ENCODE measurements at places on chromosomes 16 and 17.

GRCh38 chr17:40563220-40564052 is 1.8 kb downstream of the CCR7 start:
- no peak for DNase-seq

- no peak for DNase-seq
Observed at GRCh38 chr16:66651474-66651765, 45.1 kb downstream of the CMTM4 start.

GRCh38 chr16:86363836-86364618 is 146.3 kb upstream of the FOXF1 start:
- no peak for DNase-seq

GRCh38 chr17:6464446-6465041 is 20.3 kb downstream of the PIMREG start:
- DNase-seq = no peak

DNA sequence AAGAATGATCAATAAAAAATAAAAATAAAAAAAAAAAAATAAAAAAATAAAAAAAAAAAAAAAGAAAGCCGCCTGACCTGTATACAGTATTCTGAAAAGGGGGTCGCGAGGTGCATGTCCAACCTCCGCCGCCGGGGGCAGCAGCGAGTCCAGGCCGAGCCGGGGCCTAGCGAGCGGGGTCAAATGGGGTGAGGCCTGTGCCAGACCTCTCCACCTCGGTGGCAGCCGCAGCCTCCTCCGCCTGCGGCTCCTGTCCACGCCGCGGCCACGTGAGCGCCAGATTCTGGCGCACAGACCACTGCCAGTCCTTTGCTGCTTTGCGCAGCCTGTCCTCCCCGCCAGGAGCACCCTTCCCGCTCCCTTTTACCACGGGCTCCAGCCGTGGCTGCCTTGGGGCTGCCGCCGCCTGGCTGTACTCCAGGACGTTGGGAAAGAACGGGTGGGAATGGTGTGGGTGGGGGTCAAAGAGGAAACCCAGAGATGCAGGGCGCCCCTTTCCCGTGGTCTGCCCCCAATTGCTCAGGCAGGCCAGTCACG is 2.4 kb upstream of the BCKDK start:
- DNase-seq = peak; percentile 92

GRCh38 chr17:64403881-64404460 is 13.3 kb upstream of the PECAM1 start:
- no peak for DNase-seq

DNA sequence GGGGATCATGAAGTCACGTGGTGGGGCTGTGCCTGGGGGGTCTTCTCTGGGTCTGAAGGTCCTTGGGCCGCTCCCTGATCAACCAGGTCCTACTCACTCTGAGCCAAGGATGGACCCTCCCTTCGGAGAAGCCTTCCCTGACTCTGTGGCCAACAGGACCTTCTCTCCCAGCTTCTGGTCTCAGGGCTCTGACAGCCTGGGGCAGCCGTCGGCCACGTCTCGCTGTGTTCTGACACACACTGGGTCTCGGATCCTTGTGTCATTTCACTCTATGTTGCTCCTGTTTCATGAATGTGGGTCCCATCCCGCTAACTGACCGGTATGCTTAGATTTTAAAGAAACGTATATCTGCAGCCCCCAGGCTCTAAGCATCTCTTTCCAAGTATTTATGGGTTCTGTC is 256.1 kb downstream of the ENGASE start:
- DNase-seq = no peak

DNA sequence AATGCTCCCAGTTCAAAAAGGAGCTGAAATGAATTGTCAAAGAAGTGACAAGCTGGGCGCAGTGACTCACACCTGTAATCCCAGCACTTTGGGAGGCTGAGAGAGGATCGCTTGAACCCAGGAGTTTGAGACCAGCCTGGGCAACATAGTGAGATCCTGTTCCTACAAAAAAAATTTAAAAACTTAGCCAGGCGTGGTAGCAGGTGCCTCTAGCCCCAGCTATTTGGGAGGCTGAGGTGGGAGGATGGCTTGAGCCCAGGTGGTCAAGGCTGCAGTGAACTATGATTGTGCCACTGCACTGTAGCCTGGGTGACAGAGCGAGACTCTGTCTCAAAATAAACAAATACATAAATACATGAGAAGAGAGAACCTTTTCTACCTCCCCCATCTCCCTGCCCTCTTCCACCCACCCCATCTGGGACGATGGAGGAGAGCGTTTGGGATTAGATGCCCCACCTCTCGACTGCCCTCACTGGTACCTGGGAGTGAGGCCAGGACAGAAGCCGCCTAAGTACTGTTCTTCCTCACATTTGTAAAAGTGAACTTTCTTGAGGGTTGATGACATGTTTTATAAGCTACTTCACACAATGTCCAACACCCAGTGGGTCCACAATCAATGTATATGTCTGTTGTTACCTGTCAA is 2.4 kb downstream of the IL4R start:
- no peak for DNase-seq

- DNase-seq = no peak
Observed at GRCh38 chr17:31068291-31068690, 26.5 kb upstream of the NF1 start.

GRCh38 chr17:63275318-63275970 is 170.7 kb downstream of the CYB561 start:
- DNase-seq = no peak

DNA sequence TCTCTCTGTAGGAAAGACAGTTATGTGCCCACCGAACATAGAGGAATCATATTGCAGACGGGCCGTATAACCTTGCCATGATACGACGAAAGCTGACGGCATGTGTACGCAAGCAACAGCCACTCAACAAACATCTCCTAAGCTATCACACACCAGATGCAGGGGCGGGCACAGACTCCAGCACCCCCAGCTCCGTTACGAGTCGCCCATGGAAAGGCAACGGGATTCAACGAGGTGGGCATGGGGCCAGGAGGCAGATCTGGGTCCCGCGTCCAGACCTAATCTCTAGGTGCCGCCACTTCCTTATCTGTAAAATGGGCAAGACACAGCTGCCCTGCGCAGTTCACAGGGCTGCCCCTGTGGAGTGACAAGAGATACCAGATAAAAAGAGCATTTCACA is 35.6 kb downstream of the ABR start:
- DNase-seq = no peak

- no peak for DNase-seq
Observed at GRCh38 chr16:54921206-54921824, 9.3 kb upstream of the IRX5 start.

GRCh38 chr17:73286863-73287296 is 24.9 kb downstream of the CDC42EP4 start:
- no peak for DNase-seq

- DNase-seq = no peak
Observed at GRCh38 chr16:65125871-65126270, 4.0 kb upstream of the CDH11 start.

- no peak for DNase-seq
Observed at GRCh38 chr17:79757140-79757745, 20.7 kb upstream of the CBX2 start.

GRCh38 chr16:52932321-52932720 is 120.4 kb downstream of the CHD9NB start:
- DNase-seq = no peak

DNA sequence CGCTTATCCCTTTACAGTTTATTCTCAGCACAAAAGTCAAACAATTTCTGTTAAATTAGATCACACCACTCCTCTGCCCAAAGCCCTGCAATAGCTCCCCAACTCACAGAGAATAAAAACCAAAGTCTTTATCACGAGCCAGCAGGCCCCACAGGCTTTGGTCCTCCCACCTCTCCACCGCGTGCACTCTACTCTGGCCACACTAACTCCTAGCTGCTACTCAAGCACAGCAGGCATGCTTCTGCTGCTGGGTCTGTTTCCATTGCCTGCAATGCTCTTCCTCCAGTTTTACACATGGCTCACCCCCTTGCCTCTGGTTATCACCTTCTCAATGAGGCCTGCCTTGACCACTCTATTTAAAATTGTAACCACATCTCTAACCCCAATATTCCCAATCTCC is 27.6 kb downstream of the HELZ start:
- no peak for DNase-seq

DNA sequence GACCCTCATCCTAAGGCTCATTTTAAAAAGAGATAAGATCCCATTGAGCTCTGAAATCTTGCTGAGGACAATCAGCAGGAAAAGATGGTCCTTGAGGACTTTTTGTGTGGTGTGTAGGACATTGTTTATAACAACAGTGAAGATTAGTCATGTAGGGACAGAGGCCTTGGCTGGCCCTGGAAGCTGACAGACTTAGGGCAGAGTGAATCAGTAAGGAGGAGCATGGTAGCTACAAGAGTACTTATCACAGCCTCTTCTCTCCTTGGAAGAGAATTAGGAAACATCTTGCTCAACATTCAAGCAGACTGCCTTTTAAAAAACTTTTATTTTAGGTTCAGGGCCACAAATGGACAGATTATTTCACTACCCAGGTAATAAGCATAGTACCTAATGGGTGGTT is 665.9 kb upstream of the SALL1 start:
- DNase-seq = no peak

GRCh38 chr16:85052536-85052935 is 24.9 kb downstream of the KIAA0513 start:
- DNase-seq = no peak

DNA sequence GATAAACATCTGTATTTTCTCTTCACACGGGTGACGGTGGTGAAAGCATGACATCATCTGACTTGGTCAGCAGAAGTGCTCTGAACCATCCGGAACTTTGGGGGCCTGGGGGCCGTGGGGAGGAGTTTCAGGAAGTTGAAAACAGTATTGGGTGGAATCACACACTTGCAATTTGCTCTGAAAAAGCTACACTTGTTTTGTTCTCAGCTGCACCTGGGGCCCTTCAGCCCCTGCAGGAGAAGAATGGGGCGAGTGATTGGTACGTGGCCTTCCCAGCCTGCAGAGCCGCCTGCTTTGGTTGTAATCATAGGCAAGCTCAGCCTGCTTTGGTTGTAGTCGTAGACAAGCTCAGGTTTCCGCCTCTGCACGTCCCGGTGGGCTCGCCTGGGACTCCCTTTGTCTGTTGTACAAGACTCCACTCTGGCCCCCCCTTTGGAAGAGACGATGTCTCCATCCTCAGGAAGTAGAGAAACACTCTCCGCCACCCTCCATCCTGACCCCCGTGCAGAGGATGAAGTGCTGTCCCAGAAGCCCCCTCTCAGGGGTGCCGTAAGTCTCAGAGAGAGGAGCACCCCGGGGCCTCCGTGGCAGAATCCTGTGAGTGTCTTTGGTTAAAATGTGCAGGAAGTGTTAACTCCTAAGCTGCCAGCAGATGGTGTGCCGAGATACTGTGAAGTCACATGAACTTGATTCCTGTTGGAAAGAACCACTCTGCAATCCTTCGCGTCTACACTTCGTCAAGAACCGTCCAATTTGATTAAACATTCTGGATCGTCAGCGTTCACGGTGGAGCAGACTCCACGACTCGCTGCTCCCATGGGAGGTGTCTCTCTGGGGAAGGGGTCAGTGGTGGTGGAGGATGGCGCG is 5.4 kb downstream of the BANP start:
- DNase-seq = peak; percentile 75

DNA sequence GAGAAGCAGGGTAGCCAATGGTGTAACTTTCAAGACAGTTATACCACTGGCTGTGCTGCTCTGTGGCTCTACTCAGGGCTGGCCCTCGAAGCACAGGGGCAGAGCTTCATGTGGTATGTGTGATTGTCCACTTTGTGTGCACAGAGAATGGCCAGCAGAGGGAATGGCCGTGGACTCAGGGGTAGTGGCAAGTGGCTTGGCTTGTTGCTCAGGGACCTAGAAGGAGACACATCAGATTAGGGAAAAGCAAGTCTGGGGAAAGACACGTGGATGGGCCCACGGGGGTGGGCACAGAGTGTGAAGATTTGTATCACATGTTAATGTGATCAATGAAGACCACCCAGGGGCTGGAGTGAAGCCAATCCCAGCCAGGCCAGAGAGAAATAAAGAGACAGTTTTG is 20.0 kb upstream of the XYLT2 start:
- no peak for DNase-seq

GRCh38 chr16:76502063-76502462 is 224.9 kb downstream of the CNTNAP4 start:
- DNase-seq = no peak

GRCh38 chr16:3734084-3734757 is 16.9 kb upstream of the TRAP1 start:
- DNase-seq = no peak

DNA sequence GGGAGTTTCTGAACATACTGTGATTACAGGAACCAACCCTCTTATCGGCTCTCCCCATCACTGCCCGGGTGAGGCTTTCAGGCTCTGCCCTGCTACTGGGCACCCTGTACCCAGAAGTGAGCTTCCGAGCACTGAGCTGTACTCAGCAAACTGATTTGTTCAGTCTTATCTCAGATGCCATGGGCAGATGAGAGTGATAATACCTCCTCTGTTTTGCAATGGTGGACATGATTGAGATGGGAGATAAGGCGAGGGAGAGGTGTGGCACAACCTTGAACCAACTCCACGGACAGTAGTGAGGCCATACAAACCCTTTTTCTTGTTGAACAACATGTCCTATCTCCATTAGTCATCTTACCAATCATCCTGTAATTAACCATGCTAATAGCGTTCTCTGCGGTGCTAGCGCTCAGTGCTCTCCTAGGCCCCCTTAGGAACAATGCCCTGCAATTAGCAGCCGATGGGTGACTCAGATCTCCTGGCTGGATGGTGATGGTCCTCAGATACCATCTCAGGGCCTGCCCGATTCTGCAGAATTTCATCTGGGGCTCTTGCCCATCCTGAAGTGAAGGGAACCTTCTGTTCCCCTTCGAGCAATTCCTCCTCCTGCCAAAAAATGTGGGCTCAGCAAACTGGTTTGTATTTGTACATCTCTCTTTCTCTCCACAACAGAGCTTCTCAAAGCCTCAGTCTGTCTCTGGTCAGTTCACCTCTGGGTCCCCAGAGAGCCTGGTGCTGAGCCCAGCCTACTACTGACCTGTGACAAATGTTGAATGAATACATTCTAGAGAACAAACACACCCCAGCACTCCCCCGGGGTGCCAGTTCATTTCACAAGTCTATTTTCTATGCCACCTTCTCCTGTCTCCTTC is 139.3 kb upstream of the IRX3 start:
- DNase-seq = no peak

GRCh38 chr16:20875355-20875650 is 24.9 kb downstream of the DCUN1D3 start:
- no peak for DNase-seq

DNA sequence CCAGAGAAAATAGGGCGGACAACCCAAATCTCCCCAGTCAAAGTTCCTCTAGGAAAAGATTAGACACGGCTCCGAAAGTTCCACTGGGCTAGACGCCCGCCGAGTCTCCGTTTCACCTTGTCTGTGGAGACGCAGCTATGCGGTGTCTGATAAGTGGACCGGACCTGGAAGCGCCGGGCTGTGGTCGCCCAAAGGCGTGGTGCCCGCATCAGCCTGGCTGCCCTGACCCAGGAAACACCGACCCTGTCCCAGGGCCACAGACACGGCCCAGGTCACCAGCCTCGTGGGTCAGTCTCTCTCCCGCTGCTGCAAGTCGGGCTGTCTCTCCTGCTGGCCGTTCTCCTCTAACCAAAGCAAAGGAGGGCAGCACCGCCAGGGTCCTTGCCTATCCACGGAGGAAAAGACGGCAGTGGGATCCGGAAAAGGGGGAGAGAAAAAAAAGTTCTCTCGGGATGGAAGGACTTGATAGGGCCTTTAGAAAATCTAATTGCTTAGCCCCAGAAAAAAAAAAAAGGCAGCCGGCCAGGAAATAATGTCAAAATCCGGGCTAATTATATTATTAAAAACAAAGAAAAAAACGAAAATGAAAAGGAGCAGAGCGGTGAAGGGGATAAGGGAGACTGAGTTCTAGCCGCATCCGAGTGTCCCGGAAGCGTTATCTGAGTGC is 13.9 kb upstream of the FOXF1 start:
- DNase-seq = no peak

- DNase-seq = no peak
Observed at GRCh38 chr17:37234106-37234505, 141.7 kb upstream of the C17orf78 start.

- no peak for DNase-seq
Observed at GRCh38 chr16:72424757-72425156, 252.8 kb upstream of the PMFBP1 start.
